Putamen (tissue), 1 donor: ENCODE measurements at places on chromosomes 4 and X.

DNA sequence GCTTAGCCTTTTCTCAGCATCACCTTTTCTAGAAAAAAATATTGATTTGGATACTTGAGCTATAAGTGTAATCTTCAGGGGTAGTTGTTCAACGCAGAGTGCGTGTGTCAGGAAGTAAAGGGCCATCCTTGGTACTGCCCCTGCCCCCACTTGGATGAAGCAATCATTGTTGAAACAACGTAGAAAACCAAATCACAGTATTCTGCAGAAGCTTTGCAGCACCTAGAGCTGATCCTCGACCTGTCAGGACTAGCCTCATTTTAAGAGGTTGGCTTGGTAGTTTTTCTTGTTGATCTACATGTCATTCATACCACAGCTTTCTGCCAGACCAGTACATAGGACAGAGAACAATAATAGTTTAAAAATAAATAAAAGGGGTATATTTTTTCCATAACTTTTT is 65.3 kb upstream of the MYOZ2 start:
- DNase-seq = no peak

DNA sequence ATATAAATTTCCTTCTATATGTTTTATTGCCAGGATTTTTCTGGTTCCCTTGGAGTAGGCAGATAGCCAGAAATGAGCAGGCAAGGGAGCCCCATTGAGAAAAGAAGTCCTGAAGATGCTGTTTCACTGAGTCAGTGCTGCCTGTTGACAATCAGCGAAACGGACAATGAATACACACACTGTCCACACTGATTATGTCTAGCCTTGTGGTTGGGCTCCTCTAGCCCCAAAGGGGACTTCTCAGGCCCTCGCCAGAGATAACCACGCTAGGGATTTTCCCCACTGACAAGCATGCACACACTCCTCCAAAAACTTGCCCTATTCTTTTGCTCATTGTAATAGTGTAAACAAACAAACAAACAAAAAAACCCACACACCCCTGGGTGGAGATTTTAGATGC is 369.3 kb downstream of the DMD start:
- DNase-seq = no peak

DNA sequence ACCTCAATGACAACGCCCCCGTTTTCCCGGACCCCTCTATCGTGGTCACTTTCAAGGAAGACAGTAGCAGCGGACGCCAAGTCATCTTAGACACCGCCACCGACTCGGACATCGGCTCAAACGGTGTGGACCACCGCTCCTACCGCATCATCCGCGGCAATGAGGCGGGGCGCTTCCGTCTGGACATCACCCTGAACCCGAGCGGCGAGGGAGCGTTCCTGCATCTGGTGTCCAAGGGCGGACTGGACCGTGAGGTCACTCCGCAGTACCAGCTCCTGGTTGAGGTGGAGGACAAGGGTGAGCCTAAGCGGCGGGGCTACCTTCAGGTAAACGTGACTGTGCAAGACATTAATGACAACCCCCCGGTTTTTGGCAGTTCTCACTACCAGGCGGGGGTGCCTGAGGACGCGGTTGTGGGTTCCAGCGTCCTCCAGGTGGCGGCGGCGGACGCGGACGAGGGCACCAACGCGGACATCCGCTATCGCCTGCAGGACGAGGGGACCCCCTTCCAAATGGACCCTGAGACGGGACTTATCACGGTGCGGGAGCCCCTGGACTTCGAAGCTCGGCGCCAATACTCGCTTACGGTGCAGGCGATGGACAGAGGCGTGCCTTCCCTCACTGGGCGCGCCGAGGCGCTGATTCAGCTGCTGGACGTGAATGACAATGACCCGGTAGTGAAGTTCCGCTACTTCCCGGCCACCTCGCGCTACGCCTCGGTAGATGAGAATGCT is 2.2 kb downstream of the FAT4 start:
- no peak for DNase-seq

DNA sequence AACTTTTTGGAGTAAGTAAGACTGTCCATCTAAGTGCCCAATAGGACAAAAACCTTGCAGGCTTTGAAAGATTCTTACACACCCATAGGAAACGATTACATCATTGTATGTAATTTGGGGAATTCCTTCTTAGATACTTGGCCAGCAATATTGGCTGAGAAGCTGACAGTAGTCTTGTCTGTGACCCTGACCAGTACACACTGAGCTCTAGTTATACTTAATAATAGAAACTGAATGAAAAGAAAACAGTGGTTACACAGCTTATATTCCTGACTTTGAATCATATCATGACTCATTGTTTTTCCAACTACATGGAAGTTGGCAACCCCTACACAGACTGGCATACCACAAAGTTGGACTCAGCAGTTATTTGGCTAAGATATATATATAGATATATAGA is 7.1 kb upstream of the TLR2 start:
- no peak for DNase-seq

GRCh38 chrX:106917830-106918500 is 2.2 kb upstream of the CLDN2 start:
- DNase-seq = no peak

- no peak for DNase-seq
These were observed 49.2 kb downstream of the PRPS1 start for GRCh38 chrX:107677501-107677901.

DNA sequence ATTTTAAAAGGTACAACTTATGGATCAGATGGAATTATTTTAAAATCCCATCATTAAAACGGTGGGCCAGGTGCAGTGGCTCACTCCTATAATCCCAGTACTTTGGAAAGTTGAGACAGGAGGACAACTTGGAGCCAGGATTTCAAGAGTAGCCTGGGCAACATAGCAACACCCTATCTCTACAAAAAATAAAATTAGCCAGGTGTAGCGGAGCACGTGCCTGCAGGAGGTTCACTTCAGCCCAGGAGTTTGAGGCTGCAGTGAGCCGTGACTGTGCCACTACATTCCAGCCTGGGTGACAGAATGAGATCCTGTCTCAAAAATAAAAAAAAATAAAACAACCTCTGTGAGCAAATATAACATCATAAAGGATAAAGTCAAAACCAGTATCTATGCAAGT is 11.4 kb downstream of the ADH5 start:
- no peak for DNase-seq

- DNase-seq = no peak
These were observed 723.2 kb upstream of the AGA start for GRCh38 chr4:178165251-178165950.

- DNase-seq = no peak
These were observed 68.6 kb upstream of the MCF2 start for GRCh38 chrX:139776599-139776998.

GRCh38 chr4:1378559-1379231 is 27.5 kb downstream of the NKX1-1 start:
- no peak for DNase-seq

DNA sequence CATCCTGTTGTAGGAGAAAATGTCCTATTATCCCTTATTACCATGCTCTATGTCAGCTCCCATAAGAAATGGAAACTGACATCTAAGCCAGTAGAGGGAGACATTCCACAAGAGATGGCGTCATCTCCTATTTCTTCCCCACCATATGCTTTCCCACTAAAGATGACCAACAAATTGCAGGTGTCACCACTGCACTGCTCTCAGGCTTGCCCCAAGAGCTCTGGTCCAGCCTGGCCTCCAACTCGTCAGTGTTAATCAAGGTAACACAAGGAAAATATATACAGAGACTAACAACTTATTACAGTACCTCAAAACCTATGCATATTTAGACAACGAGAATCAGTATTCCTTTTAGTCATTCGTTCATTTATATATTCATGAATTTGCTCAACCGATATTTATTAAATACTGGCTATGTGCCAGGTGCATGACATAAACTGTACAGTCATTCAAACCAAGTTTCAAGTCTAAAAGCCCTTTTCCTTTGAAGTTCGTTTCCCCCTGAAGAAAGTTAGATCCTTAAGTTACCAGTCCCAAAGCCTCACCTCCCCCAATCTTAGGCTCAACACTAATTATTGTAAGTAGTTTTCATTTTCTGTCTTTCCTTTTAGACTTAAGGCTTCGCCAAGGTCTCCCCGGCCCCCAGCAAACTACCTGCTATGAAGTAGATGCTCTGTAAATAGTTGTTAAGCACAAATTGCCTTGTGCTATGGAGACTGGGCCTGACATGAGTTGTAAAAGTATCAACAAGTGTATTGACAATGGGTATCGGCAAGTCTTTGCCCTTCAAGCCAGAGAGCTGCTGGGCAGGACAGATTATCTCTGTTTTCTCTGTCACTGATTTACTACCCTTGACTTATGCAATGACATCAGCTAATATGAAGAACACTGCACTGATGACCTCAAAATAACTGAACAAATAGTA is 3.1 kb upstream of the FGB start:
- DNase-seq = peak; percentile 23

GRCh38 chr4:168509786-168510185 is 12.9 kb downstream of the PALLD start:
- no peak for DNase-seq

DNA sequence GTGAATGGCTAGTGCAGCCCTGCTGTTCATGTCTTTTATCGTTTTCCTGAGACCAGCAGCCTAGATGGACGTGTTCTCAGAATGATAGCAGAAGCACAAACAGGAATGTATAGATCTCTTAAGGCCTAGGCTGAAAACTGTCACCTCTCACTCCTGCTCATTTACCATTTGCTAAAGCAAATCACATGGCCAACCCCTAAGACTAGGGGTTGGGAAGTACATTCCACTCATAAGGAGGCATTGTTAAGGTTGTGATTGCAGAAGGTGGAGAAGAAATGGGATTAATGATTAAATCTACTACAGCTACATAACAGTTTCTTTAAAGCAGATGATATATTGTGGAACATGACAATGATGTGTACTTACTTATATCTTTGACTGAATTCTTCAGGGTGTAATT is 536.8 kb upstream of the FTHL17 start:
- DNase-seq = no peak

- no peak for DNase-seq
These were observed 171.8 kb upstream of the PACRGL start for GRCh38 chr4:20528508-20528907.

GRCh38 chr4:185092535-185093197 is 50.4 kb upstream of the SLC25A4 start:
- no peak for DNase-seq

- DNase-seq = no peak
These were observed 15.7 kb upstream of the ODAM start for GRCh38 chr4:70179811-70180210.

- no peak for DNase-seq
These were observed 132.3 kb downstream of the ZNF330 start for GRCh38 chr4:141352909-141353525.

- peak; percentile 24 for DNase-seq
These were observed 66.1 kb downstream of the NR3C2 start for GRCh38 chr4:148376151-148376550.

GRCh38 chr4:41320278-41320677 is 63.5 kb downstream of the UCHL1 start:
- no peak for DNase-seq

GRCh38 chr4:14225688-14226207 is 598.2 kb upstream of the BOD1L1 start:
- no peak for DNase-seq

DNA sequence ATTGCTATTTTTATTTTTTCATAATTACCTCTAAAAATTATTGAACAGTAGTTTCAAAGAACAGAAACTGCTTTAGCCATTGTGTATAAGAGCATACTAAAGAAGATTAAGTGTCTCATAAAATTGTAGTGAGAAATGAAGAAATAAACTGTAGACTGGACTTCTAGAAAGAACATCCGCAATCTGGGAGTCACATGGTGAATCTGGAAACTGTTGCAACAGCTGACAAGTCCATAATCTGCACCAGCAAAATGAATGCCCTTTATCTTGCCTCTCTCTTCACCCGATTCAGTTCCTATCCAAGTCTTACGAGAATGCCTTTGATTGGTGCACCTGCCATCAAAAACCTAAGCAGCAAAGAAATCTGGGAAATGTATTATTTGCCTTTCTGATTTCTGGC is 312.9 kb downstream of the NAF1 start:
- DNase-seq = no peak

DNA sequence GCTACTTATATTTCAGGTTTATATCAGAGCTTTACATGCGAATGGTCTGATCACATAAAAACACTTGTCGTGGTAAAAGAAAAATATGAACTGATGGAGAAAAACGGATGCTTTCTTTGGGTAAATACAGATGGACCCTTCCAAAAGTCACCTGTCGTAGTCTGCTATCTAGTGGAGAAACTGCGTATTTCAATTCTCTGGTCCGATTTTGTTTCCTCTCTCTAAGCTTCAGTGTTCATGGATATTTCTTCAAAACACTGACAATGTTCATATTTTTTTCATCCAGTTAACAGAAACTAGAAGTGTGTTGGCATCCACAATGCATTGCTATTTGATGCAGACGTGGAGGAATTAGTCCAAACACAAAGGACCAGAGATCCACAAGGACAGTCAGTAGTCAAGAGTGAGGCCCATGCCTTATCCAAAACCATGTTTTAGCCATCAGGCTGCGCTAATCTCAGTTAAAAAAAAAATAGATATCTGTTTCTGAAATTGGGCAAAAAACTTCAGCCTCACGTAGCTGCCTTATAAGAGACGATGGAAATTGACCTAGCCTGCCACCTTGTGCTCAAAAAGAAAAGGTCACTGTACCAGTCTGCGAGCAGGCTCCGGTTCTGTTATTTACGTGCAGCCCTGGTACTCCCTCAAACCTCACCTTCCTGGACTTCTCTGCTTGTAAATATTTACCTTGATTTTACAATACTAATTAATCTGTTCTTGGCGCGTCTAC is 16.0 kb downstream of the MEPE start:
- DNase-seq = peak; percentile 84

GRCh38 chr4:159292137-159292896 is 189.4 kb downstream of the RAPGEF2 start:
- no peak for DNase-seq

DNA sequence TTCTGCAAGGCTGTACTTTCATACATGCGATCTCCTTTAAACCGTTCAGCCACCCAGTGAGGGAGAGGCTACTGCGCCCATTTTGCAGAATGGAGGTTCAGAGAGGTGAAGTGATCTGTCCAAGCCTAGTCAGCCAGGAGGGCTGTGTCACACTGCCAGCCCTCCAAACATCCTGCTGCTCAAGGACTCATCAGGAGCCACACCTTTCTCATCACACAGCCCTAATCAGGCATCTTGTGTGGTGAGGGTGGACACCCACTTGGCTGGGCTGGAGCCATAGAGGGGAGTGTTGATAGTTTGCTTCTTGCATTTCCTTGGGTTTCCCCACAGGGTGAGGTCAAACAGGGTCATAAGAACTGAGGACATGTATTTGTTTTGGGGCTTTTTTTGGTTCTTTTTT is 5.4 kb upstream of the CXCR3 start:
- DNase-seq = no peak

- no peak for DNase-seq
These were observed 32.7 kb downstream of the METAP1 start for GRCh38 chr4:99028187-99028586.
